Stimulated activated CD8-positive, alpha-beta memory T cell treated with anti-CD3 and anti-CD28 coated beads, Interleukin-2, amount 100 ng/mL, for 48 hours (primary cell): ENCODE measurements at places on chromosomes 12 and 14.

DNA sequence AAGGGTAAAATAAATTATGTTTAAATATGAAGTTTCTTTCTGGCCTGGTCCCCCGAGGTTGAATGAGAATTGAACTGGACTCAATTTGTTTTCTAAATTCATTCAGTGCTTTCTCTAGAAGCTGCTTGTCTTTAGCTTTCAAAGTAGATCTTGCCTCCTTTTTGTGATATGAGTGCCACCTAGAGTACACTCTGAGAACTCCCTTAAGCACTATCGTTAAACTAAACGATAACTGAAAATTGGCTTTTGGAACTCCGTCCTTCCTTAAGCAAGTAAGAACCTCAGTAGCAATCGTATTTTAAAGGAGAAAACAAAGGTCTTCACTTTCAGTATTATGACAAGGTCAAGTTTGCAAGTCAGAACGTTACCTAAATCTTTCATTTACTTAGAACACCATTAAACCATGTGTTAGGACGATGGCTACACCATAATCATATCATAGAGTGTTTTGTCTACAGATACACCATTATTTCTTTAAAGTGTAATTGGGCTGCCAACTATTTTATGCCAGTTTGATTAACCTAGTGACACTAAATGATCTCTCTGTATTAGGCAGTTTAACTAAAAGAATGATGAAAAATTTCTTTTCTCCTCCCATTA lies 364.8 kb downstream of the SNAPC1 start:
- DNase-seq, result no peak

DNA sequence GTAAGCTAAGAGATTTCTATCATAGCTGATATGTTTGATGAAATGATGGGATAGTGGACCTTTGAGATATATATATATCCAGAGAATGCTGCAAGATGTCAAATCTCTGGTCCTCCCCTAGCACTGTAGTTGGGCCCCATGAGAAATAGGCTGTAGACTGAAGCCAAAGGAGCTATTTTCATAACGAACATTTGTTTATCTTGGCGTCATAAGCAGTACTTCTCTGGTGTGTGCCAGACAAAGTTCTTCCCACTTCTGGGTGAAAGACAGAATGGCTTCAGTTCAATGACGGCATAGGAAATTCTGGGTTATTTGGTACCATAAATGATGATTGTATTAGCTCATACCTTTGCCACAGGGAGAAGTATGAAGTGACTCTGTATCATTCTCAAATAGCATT lies 534.3 kb downstream of the SOX5 start:
- no peak for DNase-seq

GRCh38 chr12:2341051-2341751 lies 288.4 kb downstream of the CACNA1C start:
- no peak for DNase-seq

- no peak for DNase-seq
Observed at GRCh38 chr12:130831246-130831645, 7.8 kb downstream of the STX2 start.

GRCh38 chr12:107277855-107278254 lies 184.5 kb upstream of the CRY1 start:
- no peak for DNase-seq

GRCh38 chr14:61229981-61230380 lies 51.2 kb downstream of the TMEM30B start:
- no peak for DNase-seq

DNA sequence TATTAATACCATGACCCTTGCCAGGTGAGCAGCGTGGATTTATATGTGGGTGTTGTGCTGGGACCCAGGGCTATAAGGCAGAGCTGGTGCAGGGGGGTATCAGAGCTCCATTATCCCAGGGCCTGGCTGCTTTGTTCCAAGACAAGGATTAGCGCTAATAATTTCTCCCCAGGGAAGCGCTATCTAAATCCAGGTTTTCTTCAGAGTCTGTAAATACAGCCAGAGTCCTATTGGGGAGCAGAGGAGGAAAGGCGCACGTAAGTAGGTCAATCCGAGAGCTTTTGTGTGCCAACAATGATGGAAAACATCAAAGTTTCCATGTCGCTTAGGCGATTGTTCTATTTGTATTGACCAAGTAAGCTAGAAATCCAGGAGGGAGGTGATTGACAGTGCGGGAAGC lies 1009.7 kb downstream of the VRK1 start:
- no peak for DNase-seq

GRCh38 chr14:37869633-37870032 lies 274.2 kb downstream of the TTC6 start:
- DNase-seq, result no peak

GRCh38 chr12:132448463-132448820 lies 41.5 kb upstream of the FBRSL1 start:
- DNase-seq, result no peak

DNA sequence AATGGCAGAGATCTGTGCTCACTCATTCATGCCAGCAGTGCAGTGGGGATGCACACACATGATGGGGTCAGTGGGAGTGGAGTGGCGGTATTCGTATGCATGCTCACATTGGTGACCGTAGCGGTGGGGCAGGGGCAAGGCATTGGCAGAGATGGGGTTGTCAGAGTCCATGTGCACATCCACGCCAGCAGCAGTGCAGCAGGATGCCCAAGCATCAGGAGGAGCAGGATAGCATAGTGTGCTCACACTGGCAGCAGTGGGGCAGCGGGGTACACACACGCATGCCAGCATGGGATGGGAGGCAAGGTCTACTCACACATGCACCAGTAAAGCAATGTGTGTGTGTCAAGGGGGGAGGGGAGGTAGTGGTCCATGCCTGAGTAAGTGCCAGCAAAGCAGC lies 89.4 kb upstream of the GARIN6 start:
- DNase-seq, result no peak

GRCh38 chr12:66196806-66197205 lies 7.8 kb downstream of the IRAK3 start:
- no peak for DNase-seq

DNA sequence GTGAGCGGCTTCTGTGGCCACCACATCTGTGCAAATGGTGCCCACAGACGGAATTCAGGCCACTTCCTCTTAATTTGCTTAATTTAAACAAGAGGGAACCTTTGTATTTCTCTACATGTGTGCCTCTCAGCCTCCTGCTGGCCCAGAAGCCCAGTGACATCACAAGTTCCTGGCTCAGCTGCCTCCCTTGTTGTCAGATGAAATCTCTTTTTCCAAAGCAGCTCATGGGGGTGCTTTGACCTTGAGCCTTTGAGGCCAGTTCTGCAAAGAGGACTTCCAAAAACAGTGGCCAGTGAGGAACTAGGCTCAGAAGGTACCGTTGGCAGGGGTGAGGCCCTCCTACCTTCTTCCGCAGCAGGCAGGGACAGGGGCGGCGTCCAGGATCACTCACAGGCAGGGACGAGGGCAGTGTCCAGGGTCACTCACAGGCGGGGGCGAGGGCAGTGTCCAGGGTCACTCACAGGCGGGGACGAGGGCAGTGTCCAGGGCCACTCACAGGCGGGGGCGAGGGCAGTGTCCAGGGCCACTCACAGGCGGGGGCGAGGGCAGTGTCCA lies 35.0 kb upstream of the GALNT9 start:
- no peak for DNase-seq

DNA sequence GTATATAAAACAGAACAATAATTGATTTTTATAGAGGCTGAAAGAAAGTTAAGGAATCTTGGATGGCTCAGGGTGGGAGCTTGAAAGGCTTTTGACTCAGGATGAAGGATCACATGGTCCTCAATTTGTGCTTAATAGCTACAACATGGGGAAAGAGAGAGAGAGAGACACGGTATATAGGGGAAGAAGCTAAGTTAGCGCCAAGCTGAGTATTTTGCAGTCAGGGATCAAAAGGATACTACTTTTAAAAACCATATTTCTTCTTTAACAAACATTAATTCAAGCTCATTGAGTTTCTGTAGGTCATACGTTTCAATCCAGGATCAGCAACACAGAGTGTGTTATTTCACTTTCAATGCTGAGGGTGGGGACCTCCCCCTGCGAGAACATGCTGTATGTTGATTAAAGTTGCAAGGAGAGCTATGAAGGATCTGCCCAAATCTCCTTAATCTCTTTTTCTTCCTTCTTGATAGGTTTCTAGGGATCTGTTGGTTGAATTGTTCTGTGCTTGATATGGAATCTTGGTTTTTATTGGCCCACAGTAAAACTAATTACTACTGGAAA lies 133.1 kb upstream of the NUDT4 start:
- DNase-seq, result no peak

- no peak for DNase-seq
Observed at GRCh38 chr12:18797604-18798003, 59.7 kb downstream of the CAPZA3 start.

GRCh38 chr14:72633551-72633950 lies 260.4 kb downstream of the DPF3 start:
- DNase-seq, result no peak

DNA sequence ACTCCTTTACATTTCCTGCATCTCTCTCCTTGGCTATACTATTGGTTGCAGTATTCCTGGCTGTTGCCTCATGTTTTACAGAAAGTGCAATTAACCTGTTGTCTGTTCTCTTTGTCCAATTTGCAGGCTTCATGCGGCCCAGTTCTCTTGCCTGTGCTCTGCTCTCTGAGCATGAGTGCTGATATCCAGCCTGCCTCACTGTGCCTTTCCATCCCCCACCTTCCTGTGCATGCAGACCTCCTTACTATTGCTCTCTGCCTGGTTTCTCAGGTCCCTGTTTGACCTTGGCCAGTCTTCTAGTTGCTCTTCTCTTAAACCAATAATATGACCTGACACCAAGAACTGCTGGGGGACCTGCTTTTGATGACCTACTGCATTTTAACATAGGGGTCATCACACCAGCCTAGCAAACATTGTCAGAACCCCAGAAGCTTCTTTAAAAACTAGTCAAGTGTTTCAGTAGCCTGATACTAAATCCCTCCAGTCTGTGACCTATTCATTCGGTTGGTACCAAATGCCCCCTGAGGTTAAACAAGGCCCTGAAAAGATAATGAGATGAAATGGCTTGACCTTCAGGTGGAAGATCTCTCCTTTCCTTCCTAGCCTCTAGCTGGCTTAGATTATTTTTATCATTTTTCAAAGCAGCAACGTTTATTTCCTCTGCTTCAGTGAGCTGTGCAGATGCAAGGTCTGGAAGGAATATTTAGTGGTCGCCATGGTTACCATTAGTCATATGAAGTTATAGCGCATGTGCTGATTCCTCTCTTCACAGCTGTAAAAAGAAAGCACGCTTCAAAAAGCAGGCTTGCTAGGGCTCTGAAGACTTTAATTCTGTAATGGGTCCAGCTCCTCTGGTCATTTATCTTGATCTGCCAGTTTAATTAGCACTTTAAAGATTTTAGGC lies 216.5 kb downstream of the PHLDA1 start:
- DNase-seq, result no peak
